ENCODE measurements at places on chromosomes 3 and 15. TPM values are rescaled to one million over a fixed set of nuclear protein-coding genes. Genes with fewer than 3 reads are reported as not detected.

Gene NUP210
- 75.3 TPM for total RNA-seq

Gene SPATA12
- total RNA-seq, result 0.47 TPM

Gene RTP4
- total RNA-seq, result 0.11 TPM

Gene SNX4
- 20.4 TPM for total RNA-seq

Gene GP9
- total RNA-seq, result not detected

Gene TRPC1
- total RNA-seq, result 1.7 TPM

Gene DLL4
- 2.2 TPM for total RNA-seq

Gene MAP6D1
- total RNA-seq, result 12.4 TPM

Gene THPO
- total RNA-seq, result not detected

Gene FGF7
- not detected for total RNA-seq

Gene IL5RA
- not detected for total RNA-seq

Gene RTP1
- total RNA-seq, result not detected

Gene CCR9
- total RNA-seq, result not detected

Gene KLHL6
- total RNA-seq, result not detected

Gene ATP13A4
- not detected for total RNA-seq

Gene MKRN2OS
- total RNA-seq, result 7.9 TPM

Gene HRG
- not detected for total RNA-seq

Gene SCN11A
- total RNA-seq, result not detected

Gene HIGD2B
- not detected for total RNA-seq

Gene CTDSPL
- total RNA-seq, result 11.7 TPM

Gene SIDT1
- 18.4 TPM for total RNA-seq

Gene NTRK3
- total RNA-seq, result not detected

Gene DLEC1
- not detected for total RNA-seq

Gene DGKG
- total RNA-seq, result 2.5 TPM

Gene LTF
- total RNA-seq, result not detected

Gene SAMMSON
- not detected for total RNA-seq

Gene EFHB
- total RNA-seq, result not detected

Gene IFT57
- 46.0 TPM for total RNA-seq

Gene LRRIQ4
- total RNA-seq, result not detected

Gene LMOD3
- total RNA-seq, result not detected

Gene SLC24A5
- total RNA-seq, result not detected

Gene CCDC33
- not detected for total RNA-seq

Gene ITIH3
- not detected for total RNA-seq

Gene KLHL40
- total RNA-seq, result not detected

Gene TERC
- 544 TPM for total RNA-seq

Gene ATP13A3
- total RNA-seq, result 69.4 TPM

Gene C3orf80
- 0.33 TPM for total RNA-seq

Gene CADM2
- not detected for total RNA-seq

Gene KBTBD12
- total RNA-seq, result not detected

Data from PC-3 (cell line).